ENCODE measurements at places on chromosomes 6 and 20. TPM values are rescaled to one million over a fixed set of nuclear protein-coding genes. Genes with fewer than 3 reads are reported as not detected.

DEFB124 gene
- total RNA-seq = not detected

SASH1 gene
- total RNA-seq = 67.7 TPM

TMEM74B gene
- 1.4 TPM for total RNA-seq

TREML1 gene
- not detected for total RNA-seq

TPX2 gene
- 111 TPM for total RNA-seq

FAM83D gene
- 51.6 TPM for total RNA-seq

CTCFL gene
- total RNA-seq = not detected

SLC35F1 gene
- total RNA-seq = not detected

MYLK4 gene
- total RNA-seq = 0.05 TPM

CYP24A1 gene
- total RNA-seq = not detected

EPB41L2 gene
- 42.1 TPM for total RNA-seq

GLP1R gene
- not detected for total RNA-seq

SAYSD1 gene
- 12.2 TPM for total RNA-seq

HUS1B gene
- 1.2 TPM for total RNA-seq

COL9A3 gene
- not detected for total RNA-seq

BPIFB2 gene
- not detected for total RNA-seq

CLVS2 gene
- total RNA-seq = not detected

RBPJL gene
- not detected for total RNA-seq

OPRM1 gene
- total RNA-seq = not detected

CTAGE9 gene
- total RNA-seq = not detected

MCCD1 gene
- not detected for total RNA-seq

TREML2 gene
- not detected for total RNA-seq

CST1 gene
- total RNA-seq = 0.80 TPM

PLCB1 gene
- 22.7 TPM for total RNA-seq

COX4I2 gene
- total RNA-seq = not detected

EYA2 gene
- total RNA-seq = not detected

CD93 gene
- total RNA-seq = 394 TPM

CALHM6 gene
- not detected for total RNA-seq

GGTLC1 gene
- not detected for total RNA-seq

TNF gene
- 0.20 TPM for total RNA-seq

DCDC2 gene
- total RNA-seq = not detected

DZANK1 gene
- 0.69 TPM for total RNA-seq

ID4 gene
- total RNA-seq = 0.20 TPM

CCR6 gene
- not detected for total RNA-seq

SLC18B1 gene
- total RNA-seq = 10.7 TPM

TRIM40 gene
- total RNA-seq = not detected

PNLDC1 gene
- 0.27 TPM for total RNA-seq

IL17F gene
- total RNA-seq = not detected

BHLHE23 gene
- total RNA-seq = not detected

VNN1 gene
- 0.69 TPM for total RNA-seq

C6orf163 gene
- 0.74 TPM for total RNA-seq

Measured in mammary microvascular endothelial cell (primary cell).